ENCODE measurements at places on chromosomes 13 and 19.

DNA sequence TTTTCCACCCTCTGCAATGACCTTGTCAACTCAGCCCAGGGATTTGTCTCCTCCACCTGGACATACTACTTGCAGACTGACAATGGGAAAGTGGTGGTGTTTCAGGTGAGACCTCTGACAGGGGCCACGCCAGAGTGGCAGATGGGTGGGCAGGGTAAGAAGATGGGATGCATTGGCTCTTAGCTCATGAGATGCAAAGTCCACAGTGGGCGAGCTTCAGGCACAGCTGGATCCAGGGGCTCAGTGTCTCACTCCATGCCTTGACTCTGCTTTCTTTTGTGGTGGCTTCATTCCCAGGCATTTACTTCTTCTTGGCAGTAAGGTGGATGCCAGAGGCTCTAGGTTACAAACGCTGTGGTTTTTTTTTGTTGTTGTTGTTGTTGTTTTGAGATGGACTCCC lies 3.4 kb downstream of the TMEM59L start:
- DNase-seq: no peak

DNA sequence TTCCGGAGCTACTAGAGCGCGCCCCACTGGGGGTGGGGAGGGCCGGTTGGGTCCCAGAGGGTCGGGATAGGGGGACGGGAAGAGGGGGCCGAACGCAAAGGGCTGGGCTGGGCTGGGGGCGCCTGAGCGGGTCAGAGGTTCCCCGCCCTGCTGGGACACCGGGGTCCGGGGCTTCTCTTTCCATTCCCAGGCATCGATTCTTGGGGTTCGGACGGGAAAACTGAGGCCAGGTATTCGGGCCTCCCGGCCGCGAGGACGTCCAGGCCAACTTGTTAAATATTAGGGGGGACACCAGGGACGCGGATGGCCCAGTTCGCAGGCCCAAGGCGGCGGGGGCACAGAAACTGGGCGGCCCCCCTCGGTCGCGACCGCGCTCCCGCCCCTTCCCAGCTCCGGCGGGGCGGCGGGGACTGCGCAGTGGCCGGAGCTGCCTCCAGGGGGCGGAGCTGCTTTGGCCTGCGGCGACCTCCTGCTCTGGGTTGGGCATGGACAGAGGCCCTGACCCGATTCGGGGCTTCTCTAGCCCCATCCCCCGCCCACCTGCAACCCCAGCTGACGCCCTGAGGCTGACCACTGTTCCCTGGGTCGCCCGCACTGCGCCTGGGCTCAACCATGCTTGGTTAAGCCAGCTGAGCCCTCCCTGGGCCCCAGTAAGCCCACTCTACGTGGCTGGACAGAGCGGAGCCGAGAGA lies 1.2 kb upstream of the KLF16 start:
- DNase-seq: peak; percentile 53

DNA sequence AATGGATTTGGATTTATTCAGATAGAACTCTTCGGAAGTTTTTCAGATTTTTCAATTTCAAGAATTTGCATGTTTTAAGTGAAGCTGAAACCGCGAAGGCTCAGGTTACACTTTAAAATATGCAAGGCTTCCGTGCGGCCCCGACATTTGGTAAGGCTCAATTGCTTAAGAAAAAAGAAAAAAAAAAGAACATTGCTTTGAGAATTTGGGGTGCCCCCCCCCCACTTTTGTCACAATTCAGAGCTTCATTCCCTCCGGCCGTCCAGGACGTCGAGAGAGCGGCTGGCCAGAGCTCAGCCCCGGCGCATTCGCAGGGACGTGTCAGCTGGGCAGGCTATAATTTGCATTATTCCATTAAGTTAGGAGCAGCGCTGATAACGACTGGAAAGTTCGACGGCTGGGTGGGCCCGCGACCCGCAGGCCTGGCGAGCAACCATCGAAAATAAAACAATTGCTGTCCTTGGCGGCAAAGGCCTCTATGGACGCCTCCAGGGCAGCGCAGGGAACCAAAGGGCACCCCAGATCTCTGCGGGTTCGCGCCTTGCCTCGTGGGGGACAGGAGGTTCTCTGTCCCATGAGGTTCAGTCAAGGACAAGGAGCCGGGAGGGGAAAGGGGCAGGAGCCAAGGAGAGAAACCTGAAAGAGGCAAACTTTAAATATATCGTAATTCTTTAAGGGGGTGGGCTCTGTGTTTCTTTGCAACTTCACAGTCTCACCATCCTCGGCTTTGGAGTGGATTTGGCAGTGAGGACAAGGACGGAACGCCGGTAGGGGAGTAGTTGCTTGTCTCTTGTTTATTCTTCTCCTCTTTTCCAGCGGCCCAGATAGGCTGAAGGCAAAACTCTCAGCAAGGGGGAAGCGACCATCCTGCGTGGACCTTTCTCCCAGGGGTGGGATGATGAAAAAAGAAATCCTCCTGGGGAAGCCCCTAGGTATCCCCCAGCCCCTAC lies 7.0 kb downstream of the SOX21 start:
- no peak for DNase-seq

DNA sequence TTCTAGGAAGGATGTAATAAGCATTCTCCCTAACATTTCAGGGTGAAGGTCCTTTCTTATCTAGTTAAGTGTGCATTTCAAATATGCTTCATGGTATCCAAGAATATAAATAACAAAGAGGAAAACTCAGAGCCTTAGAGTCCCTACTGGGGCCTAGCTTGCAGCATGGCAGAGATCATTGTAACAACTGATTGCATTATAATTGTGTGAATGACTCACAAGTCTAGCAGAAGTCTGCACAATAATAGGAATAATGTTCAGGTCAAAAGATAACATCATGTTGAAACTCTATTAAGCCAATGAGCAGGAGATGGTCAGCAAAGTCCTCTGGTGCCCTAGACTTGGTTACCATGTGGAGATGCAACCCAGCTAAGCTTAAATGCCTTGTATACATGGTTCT lies 3.4 kb downstream of the POSTN start:
- DNase-seq: no peak

DNA sequence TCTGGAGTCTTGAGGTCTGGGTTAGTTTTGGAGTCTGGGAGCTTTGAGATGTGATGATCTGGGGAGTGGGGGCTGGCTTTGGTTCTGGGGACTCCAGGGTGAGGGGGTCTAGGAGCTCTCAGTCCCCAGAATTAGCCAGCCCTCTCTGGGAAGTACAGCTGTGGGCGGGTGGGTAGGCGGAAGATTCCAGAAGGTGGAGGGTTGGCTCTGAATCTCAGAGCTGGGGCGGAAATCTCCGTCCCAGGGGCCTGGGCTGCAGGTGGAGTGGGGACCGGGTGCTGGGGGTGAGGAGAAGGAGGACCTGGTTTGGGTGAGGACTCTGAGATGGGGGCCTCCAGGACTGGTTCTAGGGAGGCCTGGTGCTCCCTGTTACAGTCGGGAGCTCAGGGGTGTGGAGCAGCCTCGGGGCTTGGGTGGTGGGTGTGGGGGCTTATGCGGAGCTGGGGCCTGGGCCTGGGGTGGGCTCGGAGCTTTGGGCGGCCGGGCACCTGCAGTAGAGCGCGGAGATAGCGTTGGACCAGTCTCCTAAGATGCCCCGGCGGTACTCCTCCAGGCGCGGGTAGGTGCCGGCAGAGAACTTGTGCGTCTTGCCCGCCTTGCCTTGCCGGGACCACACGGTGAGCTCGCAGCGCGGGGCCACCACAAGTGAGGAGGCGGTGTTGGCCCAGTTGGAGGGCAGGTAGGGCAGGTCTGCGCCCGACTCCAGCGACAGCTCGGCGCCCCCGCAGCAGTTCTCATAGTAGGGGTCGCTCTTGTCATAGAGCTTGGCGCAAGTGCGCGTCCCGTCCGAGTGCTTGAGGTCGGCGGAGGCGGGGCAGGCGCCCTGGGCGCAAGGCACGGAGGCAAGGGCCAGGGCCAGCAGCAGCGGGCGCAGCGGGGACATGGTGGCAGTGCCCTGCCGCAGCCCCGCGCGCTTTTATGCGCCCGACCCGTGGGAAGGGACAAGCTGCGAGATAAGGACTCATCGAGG lies at the start of gene SYCN:
SYCN (minus strand) TSS at position 892 of the 970 bp plus-strand sequence; CDS start at position 883, 9 bp downstream.
- DNase-seq: no peak

GRCh38 chr19:43407416-43408005 lies 7.2 kb upstream of the TEX101 start:
- no peak for DNase-seq

DNA sequence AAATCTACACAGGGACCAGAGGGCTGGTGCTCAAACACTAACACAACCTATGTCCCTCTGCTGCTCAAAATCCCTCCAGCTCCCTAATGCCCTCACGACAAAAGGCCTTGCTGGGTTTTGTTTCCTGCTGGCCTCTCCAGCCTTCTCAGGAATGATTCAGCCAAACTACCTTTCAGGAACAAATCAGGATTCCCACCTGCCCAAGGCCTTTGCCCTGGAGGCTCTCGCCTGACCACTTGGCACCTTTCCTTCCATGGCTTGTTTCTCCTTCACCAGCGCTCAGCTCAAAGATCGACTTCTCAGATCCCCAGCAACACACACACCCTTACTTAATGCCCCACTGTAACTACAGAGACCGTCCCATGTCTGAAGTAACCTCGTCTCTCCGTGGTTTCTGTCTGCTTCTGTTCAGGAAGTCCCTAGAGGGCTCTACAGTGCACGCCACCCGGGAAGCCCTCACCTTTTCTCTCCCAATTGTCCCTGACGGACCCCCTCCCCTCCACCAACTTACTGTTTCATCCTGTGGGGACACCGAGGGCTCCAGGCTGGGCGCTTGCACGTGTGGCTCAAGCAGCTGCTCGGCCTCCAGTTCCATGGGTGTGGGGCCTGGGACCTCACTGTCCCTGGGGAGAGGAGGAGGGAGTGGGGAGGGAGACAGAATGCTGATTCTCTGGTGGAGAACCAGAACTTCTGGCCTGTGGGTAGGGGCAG lies 3.2 kb upstream of the SIX5 start:
- DNase-seq: no peak

DNA sequence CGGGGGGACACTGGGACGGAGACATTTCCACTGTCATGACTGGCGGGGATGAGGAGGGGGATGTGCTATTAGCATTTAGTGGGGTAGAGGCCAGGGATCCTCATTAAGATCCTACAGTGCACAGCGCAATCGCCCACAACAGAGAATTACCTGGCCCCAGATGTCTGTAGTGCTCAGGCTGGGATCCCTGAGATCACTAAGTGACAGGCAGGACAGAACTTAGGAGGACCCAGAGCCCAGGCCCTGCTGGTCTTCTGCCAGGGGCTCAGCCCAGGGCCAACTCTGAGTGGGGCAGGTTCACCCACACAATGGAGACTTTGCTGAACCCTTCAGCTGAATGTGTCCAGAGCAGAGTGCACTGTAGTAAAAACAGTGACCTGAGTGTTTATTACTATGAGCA lies 4.6 kb downstream of the RANBP3 start:
- no peak for DNase-seq

DNA sequence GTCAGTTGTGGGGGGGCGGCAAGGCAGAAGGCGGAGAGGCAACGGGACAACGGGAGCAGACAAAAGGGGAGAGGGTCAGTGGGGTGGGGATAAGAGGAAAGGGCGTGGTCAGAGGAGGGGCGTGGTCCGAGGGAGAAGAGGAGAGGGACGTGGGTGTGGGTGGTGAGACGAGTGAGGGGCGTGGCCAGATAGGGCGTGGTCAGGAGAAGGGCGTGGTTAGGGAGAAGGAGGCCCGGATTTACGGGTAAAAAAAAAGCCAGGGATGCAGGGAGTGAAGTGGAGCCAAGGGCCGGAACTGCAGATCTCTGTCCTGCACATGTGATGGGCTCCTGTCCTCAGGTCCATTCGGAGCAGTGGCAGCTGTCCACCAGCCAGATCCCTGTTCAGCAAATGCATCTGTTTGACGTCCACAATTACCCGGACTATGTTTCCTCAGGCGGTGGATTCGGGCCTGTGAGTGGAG lies 21.5 kb downstream of the CPT1C start:
- no peak for DNase-seq

DNA sequence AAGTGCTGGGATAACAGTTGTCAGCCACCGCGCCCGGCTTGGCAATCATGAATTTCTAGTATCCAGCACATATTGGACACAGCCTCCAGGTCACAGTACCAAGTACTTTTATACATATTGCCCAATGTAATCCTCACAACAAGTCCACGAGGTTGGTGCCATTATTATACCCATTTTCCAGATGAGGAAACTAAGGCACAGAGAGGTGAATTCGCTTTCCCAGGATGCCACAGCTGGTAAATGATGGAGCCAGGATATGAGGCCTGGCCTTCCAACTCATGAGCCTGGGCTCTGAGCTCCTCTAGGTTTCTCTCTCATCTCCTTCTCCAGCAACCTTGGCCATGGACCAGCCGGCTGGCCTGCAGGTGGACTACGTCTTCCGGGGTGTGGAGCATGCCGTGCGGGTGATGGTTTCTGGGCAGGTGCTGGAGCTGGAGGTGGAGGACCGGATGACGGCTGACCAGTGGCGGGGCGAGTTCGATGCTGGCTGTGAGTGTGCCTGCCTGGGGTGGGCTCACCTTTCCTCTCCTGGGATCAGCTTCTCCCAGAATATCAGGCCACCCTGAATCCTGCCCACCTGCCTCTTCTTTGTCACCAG lies 7.5 kb downstream of the CCDC61 start:
- DNase-seq: no peak

DNA sequence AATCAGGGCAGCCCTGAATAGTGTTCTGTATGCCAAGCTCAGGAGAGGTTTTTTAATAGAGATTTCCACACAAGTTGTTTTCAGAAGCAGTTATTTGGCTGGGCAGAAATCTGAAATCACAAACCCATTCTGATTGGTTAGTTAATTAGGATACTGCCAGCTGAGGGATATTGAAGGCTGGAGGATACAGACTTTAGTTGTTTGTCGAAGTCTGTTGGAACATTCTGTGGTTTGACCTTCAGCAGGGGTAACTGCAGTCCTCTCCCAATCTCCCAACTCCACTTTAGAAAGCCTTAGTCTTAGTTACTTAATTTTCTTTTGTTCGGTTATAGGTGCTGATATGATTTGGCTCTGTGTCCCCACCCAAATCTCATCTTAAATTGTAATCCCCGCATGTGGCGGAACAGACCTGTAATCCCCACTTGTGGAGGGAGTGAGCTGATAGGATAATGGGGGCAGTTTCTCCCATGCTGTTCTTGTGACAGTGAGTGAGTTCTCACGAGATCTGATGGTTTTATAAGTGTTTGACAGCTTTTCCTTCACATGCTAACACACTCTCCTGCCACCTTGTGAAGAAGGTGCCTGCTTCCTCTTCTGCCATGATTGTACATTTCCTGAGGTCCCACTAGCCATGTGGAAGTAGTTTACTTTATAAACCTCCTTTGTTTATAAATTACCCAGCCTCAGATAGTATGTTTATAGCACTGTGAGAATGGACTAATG lies 169.2 kb downstream of the GPC5 start:
- DNase-seq: no peak

GRCh38 chr13:35964863-35965180 lies 166.4 kb downstream of the DCLK1 start:
- DNase-seq: no peak

- no peak for DNase-seq
Observed at GRCh38 chr19:37361994-37362393, 8.9 kb upstream of the ZNF527 start.
